Activated CD8-positive, alpha-beta memory T cell treated with anti-CD3 and anti-CD28 coated beads, Interleukin-2, amount 10 ng/mL, durations not matched to agents 7 days and 5 days (primary cell): ENCODE measurements at places on chromosomes 2 and 18. TPM values are rescaled to one million over a fixed set of nuclear protein-coding genes. Genes with fewer than 3 reads are reported as not detected.

Gene LOXHD1
- total RNA-seq: 0.06 TPM

Gene ADGRF3
- 3.7 TPM for total RNA-seq

Gene DQX1
- total RNA-seq: 0.94 TPM

Gene KCNG2
- not detected for total RNA-seq

Gene L3MBTL4
- total RNA-seq: not detected

Gene NGEF
- not detected for total RNA-seq

Gene SCYGR4
- not detected for total RNA-seq

Gene LGALSL
- 1.3 TPM for total RNA-seq

Gene ACADL
- total RNA-seq: not detected

Gene TXNDC2
- total RNA-seq: not detected

Gene RIT2
- total RNA-seq: not detected

Gene MROH2A
- not detected for total RNA-seq

Gene PPP4R3B
- 76.9 TPM for total RNA-seq

Gene CROCC2
- total RNA-seq: not detected

Gene MOB4
- total RNA-seq: 24.5 TPM
